ENCODE measurements at places on chromosomes 2 and 18. TPM values are rescaled to one million over a fixed set of nuclear protein-coding genes. Genes with fewer than 3 reads are reported as not detected.

RAD51AP2 gene
- not detected for total RNA-seq

SLC35F5 gene
- total RNA-seq: 58.1 TPM

SETBP1 gene
- total RNA-seq: 0.82 TPM

MMADHC gene
- total RNA-seq: 98.1 TPM

NETO1 gene
- not detected for total RNA-seq

ZNF236 gene
- 2.6 TPM for total RNA-seq
